ENCODE measurements at places on chromosomes 4 and X. TPM values are rescaled to one million over a fixed set of nuclear protein-coding genes. Genes with fewer than 3 reads are reported as not detected.

- no peaks in the 10 kb centered on the region for H3K36me3 ChIP-seq
- H3K4me1 ChIP-seq: peaks cover 64% of the 10 kb centered on the region
- peaks cover 4% of the 10 kb centered on the region for H3K27me3 ChIP-seq
- DNase-seq: no peak
- H3K4me3 ChIP-seq: no peak overlapping the region
- H3K27ac ChIP-seq: no peak overlapping the region
These were observed 37.5 kb downstream of the SMIM20 start for GRCh38 chr4:25951390-25951952.

DNA sequence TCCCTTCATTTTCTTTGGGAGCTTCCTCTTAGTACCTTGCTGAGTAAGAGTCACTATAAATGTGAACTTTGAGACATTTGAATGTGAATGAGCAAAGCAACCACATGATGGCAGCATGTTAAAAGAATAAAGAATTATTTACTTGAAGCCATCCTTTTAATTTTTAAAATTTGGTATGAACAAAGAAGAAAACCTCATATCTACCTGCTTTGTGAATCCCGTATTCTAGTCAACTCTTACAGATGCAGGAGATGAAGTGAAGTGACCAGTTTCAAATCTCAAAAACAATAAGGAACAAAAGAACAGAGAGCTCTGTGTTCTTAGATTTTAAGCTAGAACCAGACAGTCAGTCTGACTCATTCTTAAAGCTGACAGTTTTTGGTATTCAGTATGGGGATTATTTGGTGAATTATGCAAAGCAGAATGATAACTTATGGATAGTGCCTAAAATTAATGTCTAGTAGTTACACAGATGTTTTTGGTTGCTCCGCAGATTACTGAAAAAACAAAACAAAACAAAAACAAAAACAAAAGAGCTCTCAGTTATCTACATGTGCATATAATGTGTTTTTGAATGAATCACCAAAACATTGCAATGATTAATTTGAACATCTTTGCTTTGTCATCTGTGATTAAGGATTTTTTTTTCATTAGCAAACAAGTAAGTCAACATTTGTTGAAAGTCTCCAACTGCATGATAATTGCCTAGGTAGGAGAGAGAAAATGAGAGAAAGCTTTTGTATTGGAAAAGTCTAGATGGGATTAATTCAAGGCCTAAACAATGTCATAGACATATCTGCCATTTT is 48.2 kb upstream of the H2AZ1 start:
- no peak overlapping the region for H3K27ac ChIP-seq
- no peak for DNase-seq
- no peak overlapping the region for H3K4me3 ChIP-seq
- H3K27me3 ChIP-seq: no peaks in the 10 kb centered on the region

DNA sequence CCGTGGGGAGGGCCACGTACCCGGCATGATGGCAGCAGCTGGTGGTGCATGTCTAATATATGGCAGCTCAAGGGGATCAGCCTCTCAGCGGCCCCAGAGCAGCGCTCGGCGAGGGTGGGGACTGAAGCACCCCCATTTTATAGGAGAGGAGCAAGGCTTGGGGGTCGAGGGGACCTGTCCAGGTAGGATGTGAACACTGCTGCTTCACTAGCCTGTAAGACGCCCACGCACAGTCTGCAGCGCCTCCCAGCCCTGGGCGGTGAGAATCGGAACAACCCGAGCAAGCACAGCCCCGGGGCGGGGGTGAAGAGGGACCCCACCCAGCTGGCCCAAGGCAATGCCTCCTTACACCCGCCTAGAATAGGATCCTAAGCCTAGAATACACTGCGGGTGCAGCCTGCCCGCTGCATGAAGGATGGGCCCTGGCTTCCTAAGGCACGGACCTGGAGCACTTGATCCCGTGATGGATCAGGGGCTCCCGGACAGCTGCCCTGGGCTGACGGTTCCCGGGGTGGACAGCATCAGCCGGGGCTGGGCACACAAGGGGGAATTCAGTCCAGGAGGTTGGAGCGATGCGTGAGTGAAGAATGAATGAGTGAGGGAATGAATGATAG is 17.6 kb downstream of the ADRA2C start:
- no peak overlapping the region for H3K27ac ChIP-seq
- no peaks in the 10 kb centered on the region for H3K36me3 ChIP-seq
- H3K27me3 ChIP-seq: no peaks in the 10 kb centered on the region
- DNase-seq: peak; percentile 78
- H3K4me1 ChIP-seq: peaks cover 3% of the 10 kb centered on the region
- no peak overlapping the region for H3K4me3 ChIP-seq

DNA sequence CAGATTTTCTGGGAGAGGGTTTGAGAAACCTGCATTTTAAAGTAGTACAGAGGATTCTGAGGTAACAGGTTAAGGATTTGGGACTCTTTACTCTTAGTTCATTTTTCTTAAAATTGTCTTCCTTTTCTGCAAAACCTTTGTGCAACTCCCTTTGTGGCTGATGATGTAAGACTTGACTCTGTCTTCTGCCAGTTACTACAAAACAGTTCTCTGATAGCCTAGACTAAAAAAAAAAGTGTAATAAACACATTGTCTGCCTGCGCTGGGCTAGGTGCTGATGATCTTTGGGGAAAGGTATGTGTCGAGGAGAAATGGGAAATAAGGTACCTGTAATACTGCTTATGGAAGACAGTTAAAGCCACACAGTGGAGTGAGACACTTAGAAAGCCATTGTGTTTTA is 28.7 kb downstream of the IL13RA1 start:
- no peaks in the 10 kb centered on the region for H3K4me1 ChIP-seq
- no peak for DNase-seq
- H3K36me3 ChIP-seq: peaks cover 2% of the 10 kb centered on the region
- H3K27me3 ChIP-seq: no peaks in the 10 kb centered on the region
- no peak overlapping the region for H3K27ac ChIP-seq

DNA sequence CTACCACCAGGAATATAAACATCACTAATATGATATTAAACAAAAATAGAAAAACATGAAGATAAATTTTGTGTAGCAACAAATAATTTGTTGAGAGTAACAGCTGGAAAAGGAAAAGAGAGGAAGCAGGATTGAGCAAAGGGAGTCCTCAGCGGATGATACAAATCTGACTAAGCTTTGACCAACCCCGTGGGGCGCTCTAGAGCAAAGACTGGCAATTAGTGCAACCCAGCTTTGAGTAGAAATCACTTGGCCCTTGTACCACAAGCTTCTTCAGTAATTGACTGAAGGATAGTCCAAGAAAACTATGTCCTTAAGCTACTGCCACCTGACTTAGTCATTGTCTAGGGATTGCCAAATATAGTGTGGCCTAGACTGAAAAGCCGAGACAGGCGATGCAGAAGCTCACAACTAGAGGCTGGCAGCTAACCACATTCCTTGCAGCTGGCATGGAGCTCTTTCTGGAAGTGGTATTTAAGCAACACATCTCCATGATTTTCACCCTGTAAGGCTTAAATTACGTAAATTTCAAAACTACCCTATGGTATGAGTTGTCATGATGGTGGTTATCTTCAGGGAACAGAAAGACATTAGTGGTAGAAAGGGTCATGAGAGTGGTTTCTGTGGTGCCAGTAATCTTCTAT is 396.0 kb downstream of the PDGFC start:
- H3K27ac ChIP-seq: no peak overlapping the region
- H3K4me3 ChIP-seq: no peak overlapping the region
- no peaks in the 10 kb centered on the region for H3K36me3 ChIP-seq
- peak; percentile 50 for DNase-seq
- peaks cover 6% of the 10 kb centered on the region for H3K4me1 ChIP-seq
- H3K27me3 ChIP-seq: no peaks in the 10 kb centered on the region

GRCh38 chr4:64882311-64883086 is 473.2 kb upstream of the TECRL start:
- DNase-seq: no peak
- no peak overlapping the region for H3K4me3 ChIP-seq

- DNase-seq: no peak
- H3K27me3 ChIP-seq: peaks cover 24% of the 10 kb centered on the region
- H3K4me3 ChIP-seq: no peak overlapping the region
- peaks cover 3% of the 10 kb centered on the region for H3K4me1 ChIP-seq
These were observed 40.3 kb upstream of the GRPEL1 start for GRCh38 chr4:7108046-7108625.

GRCh38 chr4:114423582-114423981 is 175.0 kb upstream of the UGT8 start:
- H3K36me3 ChIP-seq: peaks cover 12% of the 10 kb centered on the region
- H3K4me1 ChIP-seq: peaks cover 3% of the 10 kb centered on the region
- H3K27ac ChIP-seq: no peak overlapping the region
- no peak for DNase-seq

DNA sequence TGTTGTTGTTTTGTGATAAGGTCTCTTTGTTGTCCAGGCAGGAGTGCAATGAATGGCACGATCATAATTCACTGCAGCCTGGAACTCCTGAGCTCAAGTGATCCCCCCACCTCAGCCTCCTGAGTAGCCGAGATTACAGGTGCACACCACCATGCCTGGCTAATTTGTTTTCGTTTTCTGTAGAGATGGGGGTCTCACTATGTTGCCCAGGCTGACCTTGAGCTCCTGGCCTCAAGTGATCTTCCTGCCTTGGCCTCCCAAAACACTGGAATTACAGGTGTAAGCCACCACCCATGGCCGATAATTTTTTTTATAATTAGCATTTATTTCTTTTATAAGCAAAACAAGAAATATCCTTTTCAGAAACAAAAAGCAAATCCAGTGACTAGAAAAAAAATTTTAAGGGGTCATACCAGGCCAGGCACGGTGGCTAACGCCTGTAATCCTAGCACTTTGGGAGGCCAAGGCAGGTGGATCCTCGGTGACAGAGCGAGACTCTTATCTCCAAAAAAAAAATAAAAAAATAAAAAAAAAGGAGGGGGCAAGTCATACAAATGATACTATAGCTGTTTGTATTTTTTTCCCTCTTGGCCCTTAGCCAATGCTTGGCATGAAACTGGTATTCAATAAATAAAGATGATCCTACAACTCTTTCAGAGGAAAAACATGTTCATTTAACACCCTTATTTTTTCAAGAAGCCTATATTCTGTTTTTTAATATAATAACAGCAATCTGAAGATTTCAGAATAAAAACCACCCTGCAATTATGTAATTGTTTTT is 3.4 kb downstream of the PLAC8 start:
- no peak for DNase-seq
- peaks cover 16% of the 10 kb centered on the region for H3K27me3 ChIP-seq
- peak overlapping the region; percentile 84 for H3K27ac ChIP-seq

DNA sequence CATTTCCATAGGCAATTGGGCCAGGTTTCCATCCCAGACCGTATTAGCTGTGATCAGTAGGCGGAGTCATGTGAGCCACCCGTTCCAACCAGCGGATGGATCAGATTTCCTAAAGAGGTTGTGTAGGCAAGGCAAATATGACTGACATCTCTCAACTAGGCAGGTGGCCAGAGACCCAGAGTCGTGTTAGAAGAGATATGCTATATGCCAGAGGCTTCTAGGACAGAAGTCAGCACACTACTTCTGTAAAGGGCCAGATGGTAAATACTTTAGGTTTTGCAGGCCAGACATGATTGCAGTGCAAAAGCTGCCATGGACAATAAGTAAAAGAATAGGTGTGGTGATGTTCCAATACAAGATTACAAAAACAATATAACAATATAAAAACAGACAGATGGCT is 788.4 kb downstream of the RPA4 start:
- no peak for DNase-seq
- H3K4me3 ChIP-seq: no peak overlapping the region
- H3K36me3 ChIP-seq: no peaks in the 10 kb centered on the region
- no peak overlapping the region for H3K27ac ChIP-seq
- H3K27me3 ChIP-seq: no peaks in the 10 kb centered on the region
- no peaks in the 10 kb centered on the region for H3K4me1 ChIP-seq

DNA sequence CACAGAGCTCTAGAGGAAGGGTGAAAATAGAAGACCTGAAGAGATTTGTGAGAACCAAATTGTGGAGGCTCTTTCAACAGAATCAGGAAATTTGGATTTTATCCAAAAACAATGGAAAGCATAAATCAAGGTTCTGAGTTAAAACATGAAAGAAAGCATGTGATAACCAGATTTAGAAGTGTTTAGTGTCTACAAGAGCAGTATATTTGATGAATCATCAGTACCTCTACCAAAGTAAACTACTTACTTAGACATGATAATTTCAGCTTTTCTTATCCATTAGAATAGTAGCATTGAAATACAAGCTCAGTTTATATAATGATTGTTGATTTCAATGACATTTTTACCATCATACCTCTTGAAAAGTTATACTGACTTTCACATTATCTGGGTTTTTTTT is 25.9 kb upstream of the INTU start:
- peaks cover 38% of the 10 kb centered on the region for H3K4me1 ChIP-seq
- DNase-seq: no peak
- no peak overlapping the region for H3K4me3 ChIP-seq
- H3K27me3 ChIP-seq: no peaks in the 10 kb centered on the region
- peak overlapping the region; percentile 48 for H3K27ac ChIP-seq

DNA sequence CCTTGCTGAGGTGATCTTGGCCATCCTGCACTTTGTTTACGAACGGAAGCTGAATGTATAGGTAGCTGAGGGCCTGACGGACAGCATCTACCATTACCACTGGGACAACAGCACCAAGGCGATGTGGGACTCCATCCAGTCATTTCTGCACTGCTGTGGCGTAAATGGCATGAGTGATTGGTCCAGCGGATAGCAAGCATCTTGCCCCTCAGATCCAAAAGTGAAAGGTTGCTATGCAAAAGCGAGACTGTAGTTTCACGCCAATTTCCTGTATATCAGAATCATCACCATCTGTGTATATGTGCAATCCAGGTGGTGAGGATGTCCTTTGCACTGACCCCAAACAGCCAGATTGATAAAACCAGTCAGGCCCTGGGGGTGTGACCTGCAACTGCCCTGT is 4.2 kb upstream of the PYURF start:
- H3K4me3 ChIP-seq: no peak overlapping the region
- H3K4me1 ChIP-seq: peaks cover 24% of the 10 kb centered on the region
- H3K27ac ChIP-seq: no peak overlapping the region
- H3K36me3 ChIP-seq: no peaks in the 10 kb centered on the region
- no peak for DNase-seq

- DNase-seq: no peak
- H3K27me3 ChIP-seq: peaks cover 29% of the 10 kb centered on the region
- H3K27ac ChIP-seq: no peak overlapping the region
- no peaks in the 10 kb centered on the region for H3K36me3 ChIP-seq
These were observed 33.3 kb upstream of the HPF1 start for GRCh38 chr4:169791062-169791461.

- peaks cover 14% of the 10 kb centered on the region for H3K4me1 ChIP-seq
- H3K36me3 ChIP-seq: no peaks in the 10 kb centered on the region
- H3K27me3 ChIP-seq: peaks cover 36% of the 10 kb centered on the region
- peak overlapping the region; percentile 73 for H3K4me3 ChIP-seq
- H3K27ac ChIP-seq: no peak overlapping the region
These were observed 132.3 kb downstream of the CBR4 start for GRCh38 chr4:168877511-168878491.

EIF2S3 gene
- 299 TPM for total RNA-seq

MMGT1 gene
- total RNA-seq: 18.8 TPM

TIMP1 gene
- total RNA-seq: 50.8 TPM

NSG1 gene
- 22.3 TPM for total RNA-seq

CDKL2 gene
- 1.4 TPM for total RNA-seq

AWAT2 gene
- not detected for total RNA-seq

RENBP gene
- 14.0 TPM for total RNA-seq

UBE2K gene
- total RNA-seq: 131 TPM

MAGEA2B gene
- total RNA-seq: 13.7 TPM

UGT2B15 gene
- 0.25 TPM for total RNA-seq

Measured in WTC11 (cell line).